ENCODE measurements at places on chromosomes 6 and 20.

DNA sequence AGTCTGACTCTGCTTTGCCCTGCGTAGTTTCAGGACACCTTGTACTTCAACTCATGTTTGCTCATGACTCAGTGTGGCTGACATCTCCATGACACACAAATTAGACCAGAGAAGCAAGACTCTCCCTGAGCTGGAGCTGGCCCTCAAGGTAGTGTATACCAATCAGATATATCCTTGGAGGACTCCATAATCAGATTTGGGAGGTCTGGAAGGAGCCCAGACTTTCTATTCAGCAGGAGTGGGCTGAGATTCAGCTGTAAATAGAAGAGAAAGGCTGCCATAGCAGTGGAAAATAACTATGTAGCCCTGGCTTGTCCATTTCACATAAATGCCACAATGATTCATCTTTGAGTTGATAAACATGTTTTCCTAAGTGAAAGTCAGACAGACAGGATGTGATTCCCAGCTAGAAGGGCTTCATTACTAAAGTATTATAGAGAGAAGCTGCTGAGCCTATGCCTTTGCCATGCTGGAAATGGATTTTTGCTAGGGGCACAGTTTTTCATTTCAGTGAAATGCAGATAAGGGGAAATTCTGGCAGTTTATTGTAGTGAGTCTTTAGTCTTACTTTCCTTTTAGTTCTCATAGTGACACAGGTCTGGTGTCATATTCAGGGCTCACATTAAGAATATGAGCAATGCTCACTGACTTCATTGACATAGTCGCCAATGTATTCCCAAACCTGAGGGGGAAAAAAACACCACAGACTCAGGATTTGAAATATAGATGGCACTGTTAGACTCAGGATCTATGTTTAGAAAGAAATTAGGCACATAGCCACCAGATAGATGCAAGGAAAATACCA, 95.3 kb downstream of the CLVS2 start:
- no peak for DNase-seq

GRCh38 chr6:27177485-27178406, 69.8 kb upstream of the PRSS16 start:
- DNase-seq = peak; percentile 55

DNA sequence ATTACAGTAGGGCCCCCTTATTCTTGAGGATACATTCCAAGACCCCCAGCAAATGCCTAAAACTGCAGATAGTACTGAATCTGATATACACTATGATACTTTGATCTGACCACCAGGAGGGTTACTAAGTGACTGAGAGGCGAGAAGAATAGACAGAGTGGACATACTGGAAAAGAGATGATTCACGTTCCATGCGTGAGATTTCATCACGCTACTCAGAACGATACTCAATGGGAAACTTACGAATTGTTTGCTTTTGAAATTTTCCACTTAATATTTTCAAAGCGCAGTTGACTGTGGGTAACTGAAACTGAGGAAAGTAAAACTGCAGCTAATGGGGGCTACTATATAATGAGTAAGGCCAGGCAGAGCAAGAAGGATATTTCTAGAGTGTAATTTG, 60.8 kb downstream of the STX11 start:
- DNase-seq = no peak

- no peak for DNase-seq
Measured at GRCh38 chr6:11013721-11014070, 30.4 kb downstream of the ELOVL2 start.

- no peak for DNase-seq
Measured at GRCh38 chr6:3793545-3793944, 42.0 kb upstream of the PXDC1 start.

DNA sequence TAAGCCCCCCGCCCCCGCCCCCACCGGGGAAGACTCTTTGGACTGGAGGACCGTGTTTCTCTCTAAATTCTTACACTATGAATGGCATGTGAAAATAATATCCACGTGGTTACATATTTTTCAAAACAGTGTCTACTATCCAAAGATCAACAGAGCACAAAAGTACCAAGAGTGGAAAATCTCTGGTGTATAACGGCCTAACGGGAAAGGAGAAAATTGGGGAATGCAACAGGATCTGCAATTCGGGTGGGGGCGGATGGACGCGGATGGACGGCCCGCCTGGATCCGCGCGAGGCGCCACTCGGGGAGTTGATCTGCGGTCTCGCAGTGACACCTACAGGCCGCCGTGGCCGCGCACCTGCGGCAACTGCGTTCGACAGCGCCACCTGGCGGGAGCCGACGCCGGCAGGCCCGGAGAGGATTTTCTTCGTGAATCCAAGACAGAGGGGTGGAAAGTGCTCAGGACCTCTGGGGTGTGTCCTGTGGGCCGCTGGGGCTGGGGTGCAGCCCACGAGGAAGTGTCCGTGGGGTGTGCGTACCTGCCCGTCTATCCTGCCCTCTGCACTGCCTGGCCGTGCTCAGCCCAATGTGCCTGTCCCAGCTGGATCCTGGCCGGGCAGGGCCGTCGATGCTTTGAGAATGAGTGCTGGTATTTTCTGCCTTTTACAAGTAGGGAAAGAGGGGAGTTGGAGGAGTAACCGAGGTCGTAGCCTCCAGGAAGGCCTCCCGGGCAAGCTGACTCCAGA, 18.6 kb downstream of the ANKRD60 start:
- peak; percentile 85 for DNase-seq

DNA sequence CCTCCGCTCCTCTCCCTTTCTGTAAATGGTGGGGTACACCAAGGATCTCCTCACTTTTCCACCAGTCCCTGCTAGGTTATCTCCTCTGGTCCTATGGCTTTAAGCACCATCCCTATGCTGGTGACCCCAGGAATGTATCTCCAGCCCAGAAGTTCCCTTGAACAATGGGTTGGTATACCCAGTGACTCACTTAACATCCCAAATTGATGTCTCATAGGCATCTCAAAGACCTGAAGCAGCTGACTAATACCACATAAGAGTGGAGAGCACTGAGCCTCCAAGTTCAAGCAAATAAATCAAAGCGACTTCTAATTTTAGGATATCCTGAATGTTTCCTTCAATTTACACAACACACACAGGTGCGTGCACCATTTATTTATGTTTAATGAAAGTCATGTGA, 48.3 kb downstream of the ADGRF1 start:
- DNase-seq = no peak

DNA sequence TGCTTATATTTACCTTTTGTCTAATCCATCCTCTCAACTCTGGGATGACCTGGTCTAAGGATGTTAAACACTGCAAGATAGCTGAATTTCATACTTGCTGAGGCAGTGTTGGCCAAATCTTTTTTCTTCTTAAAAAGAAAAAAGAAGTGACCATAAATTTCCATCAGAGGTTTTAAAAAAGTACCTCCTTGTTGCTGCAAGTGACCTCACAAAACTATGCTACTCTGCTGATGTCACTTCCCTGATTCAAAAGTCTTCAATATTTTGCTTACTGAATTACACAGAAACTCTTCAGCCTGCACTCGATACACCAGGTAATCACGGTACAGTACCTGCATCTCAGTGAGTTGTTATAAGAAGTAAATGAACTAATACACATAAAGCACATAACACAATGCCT, 107.2 kb upstream of the PRDM1 start:
- no peak for DNase-seq

DNA sequence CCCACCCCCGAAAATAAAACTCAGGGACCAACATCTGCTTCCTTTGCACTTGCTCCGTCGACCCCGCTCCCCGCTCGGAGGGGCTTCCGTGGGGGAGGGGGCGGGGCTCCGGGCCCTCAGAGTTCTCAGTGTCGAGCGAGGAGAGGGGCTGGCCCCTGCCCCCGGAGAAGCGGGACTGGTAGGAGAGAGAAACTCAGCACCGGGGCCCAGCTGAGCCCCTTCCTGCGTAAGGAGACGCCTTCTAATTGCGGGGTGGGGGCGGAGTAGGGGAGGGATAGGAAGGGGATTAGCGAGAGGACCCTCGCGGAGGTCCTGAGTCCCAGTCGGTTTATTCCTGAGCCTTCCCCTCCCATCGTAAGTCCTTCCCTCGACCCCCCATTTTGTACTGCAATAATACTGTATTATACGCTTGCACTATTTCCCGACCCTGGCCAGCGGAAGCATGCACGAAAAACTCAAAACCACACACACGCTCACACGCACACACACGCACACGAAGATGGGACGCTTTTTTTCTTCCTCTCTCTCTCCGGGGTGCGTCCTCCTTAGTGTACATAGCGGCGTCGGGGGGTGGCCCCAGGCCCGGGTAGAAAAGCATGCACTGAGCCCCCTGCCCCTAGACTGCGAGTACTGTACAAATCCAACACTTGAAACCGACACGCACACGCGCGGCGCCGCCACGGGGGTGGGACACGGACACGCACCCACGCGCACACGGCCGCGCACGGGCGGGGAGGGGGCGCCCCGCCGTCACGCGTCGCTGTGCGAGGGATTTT, 22.1 kb upstream of the SLC22A7 start:
- DNase-seq = peak; percentile 28

GRCh38 chr20:830011-830521, 3.4 kb upstream of the FAM110A start:
- no peak for DNase-seq

- no peak for DNase-seq
Measured at GRCh38 chr6:140921366-140922226, 1211.1 kb upstream of the GJE1 start.

DNA sequence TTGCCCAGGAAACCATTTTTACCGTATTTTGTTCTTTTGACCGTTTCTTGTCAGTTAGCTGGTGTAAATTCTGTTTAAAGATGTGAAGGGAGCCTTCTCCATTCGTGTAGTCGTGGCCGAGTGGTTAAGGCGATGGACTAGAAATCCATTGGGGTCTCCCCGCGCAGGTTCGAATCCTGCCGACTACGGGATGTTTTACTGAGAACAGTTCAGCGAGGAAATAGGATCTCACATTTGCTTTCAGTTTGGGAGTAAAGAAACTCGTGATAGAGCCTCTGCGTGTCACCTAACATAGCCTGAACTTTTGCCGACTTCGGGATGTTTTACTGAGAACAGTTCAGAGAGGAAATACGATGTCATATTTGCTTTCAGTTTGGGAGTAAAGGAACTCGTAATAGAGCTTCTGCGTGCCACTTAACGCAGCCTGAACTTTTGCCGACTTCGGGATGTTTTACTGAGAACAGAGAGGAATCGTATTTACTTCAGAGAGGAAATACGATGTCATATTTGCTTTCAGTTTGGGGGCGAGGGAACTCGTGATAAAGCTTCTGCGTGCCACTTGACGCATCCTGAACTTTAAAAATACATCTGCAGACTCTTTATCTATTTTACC, 5.9 kb upstream of the ZNF184 start:
- peak; percentile 79 for DNase-seq

DNA sequence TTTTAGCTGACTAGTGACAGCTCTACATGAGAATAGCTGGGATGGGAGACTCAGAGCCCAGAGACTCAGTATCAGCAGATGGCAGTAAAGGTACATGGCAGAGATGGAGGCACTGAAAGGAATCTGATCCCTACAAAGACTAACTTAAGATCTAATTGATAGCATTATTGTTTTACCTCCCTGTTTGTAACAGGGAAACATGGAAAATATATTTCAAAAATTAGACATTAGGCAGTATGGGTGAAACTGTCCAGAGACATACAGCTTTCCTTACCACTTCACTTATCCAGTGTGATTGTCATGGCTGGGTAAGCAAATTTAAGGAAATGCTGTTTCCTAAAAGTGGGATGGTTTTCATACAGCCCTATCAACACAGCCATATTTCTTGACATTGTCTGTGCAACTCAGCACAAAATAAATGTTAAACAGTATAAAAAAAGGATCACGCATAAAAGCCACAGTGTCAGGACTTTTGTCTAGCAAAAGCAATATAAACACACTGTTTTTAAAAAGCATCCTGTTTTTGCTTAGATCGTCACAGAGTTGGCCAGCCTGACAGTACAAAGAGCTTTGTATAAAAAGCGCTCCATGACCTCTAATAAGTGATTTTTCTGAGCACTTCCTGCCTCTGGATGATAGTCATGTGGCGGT, 376.9 kb downstream of the PHF3 start:
- no peak for DNase-seq

GRCh38 chr6:43770372-43771209, 580 bp downstream of the VEGFA start:
- DNase-seq = no peak

DNA sequence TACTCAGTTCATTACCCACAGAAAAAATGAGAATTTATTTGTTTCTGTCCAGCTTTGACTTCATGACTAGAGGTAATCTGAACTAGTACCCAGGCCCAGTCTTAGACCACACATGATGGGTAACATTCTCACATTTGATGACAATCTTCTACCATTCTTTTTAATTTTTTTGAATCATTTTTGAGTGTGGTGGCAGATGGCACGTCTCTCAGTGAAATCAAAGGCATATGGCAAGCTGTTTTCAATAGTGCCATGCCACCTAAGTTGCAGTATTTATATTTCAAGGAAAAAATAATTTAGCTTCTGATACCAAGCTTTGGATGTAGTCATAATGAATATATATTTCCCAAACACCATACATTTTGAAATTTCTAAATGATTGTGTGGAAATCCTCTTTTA, 88.8 kb upstream of the HS3ST5 start:
- DNase-seq = no peak

- DNase-seq = no peak
Measured at GRCh38 chr6:147117580-147117979, 86.6 kb upstream of the STXBP5 start.

- DNase-seq = peak; percentile 4
Measured at GRCh38 chr20:18404172-18404571, 62.7 kb downstream of the DZANK1 start.

- DNase-seq = no peak
Measured at GRCh38 chr6:89084954-89085353, 4.4 kb downstream of the PNRC1 start.

GRCh38 chr20:25066386-25066785, 8.4 kb upstream of the ACSS1 start:
- no peak for DNase-seq

DNA sequence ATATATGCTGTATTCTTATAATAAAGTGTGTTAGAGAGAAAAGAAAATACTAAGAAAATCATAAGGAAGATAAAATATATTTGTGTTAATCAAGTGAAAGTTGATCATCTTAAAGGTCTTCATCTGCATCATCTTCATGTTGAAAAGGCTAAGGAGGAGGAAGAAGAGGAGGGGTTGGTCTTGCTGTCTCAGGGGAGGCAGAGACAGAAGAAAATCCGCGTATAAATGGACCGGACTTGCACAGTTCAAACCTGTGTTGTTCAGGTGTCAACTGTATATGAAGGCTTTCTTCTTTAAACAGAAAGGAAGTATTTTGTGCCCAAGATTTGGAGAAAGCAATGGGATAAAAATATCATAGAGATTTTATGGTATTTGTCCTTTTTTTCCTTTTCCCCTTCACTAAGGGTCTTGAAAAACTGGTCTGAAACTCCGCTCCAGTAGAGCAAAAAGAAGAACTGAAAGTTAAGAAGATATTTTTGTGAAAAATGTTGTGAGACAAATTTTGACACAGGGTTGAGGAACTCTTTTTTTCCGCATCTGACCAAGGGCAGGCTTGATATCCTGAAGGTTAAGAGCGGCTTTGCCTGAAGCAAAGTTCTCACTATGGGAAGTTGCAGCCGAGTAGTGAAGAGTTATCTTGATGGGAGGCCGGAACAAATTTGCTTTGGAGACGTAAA, 350.7 kb downstream of the LAMA2 start:
- no peak for DNase-seq

DNA sequence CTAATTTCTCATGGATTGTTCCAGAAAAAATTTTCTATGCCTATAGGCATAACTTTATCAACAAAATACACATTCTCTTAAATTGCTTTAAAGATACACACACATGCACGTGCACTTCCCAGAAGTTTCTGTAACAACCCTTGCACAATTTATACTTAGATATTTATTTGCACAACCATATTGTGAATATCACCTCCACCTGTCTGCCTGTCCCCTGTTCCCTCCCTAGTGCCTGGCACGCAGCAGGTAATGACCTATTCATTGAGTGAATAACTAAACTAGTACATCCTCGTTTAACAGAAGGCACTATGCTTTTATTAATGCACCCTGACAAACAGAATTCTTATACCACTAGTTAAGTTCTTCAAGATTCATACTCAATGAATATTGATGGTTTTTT, 198.9 kb downstream of the BCAS1 start:
- DNase-seq = no peak
